Activated CD4-positive, alpha-beta memory T cell treated with anti-CD3 and anti-CD28 coated beads, Interleukin-2, amount 10 ng/mL, durations not matched to agents 7 days and 5 days (primary cell): ENCODE measurements at places on chromosomes 13 and 19.
A peak's percentile ranks its signal among the peaks of the same experiment; 100 is the strongest.

DNA sequence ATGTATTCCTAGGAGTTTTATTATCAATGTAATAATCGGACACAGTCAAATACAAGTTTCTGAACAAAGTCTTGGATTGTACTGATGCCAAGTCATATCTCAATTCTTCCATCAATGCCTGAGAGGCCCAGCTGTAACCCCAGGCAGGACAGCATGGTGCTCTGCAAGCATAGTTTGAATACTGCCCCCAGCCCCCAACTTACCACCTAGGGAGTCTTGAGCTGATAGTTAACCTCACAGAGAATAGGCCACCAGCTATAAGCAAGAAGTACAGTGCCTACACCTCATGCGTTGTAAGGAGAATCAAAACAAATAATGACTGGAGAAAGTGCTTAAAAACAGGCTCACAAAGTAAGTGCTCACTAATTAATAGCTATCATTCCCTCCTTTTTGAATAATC lies 2.7 kb downstream of the PROSER1 start:
- DNase-seq, result no peak

DNA sequence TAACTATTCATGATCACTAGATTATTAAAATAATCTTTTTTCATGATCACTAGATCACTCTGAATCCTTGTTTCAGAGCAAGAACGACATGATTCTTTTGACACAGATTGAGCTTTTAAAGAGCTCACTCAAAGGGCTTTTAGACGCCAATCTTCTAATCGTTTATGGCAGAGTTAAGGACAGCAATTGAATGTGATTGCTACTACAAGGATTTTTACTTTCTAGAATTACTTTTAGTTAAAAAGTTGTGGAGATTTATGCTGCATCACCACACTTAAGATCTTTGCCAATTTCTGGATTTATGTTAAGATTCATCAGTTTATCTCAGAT lies 1.3 kb downstream of the EXOSC8 start:
- no peak for DNase-seq

- peak; percentile 88 for DNase-seq
These were observed at the start of gene TRIP10 for GRCh38 chr19:6739390-6739882. TRIP10 (plus strand) TSS chr19:6739680; CDS start chr19:6739762, 82 bp downstream.

DNA sequence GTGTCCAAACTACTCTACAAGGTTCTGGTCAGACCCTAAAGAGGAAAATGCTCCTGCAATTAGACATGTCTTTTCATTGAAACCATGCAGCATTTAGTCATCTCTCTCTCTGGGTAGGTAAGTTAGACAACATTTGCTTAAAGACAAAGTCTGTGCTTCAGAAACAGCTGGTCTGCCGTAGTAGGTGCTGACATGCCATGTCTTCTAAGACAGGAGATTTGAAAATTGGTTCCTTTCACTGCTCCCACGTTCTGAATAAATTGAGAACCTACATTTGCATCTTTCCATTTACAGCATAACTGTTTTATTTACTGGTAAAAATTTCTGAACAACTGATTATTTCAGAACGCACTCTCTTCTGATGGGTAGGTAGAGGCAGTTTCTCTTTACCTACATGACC lies 494.0 kb downstream of the EFNB2 start:
- DNase-seq, result no peak

- DNase-seq, result no peak
These were observed 75.4 kb downstream of the PEG3 start for GRCh38 chr19:56765137-56765536.

- DNase-seq, result no peak
These were observed 1.4 kb downstream of the MATK start for GRCh38 chr19:3784607-3785450.

DNA sequence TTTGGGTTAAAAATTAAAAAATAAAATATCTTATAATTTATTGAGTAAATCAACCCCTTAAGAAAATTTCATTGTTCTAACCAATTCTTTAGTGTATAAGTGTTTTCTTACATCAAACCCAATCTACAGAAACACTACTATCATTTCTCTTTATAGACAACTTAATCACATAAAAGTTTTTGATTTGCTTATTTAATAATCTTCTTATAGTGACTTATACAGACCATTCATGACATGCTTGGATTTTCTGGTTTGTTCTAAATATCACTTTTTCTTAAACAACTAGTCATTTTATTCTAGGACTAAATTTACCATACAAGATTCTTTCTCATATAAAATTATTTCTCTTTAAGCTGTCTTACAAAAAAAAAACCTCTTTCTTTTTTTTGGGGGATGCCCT lies 27.3 kb upstream of the ZSCAN5A start:
- no peak for DNase-seq

DNA sequence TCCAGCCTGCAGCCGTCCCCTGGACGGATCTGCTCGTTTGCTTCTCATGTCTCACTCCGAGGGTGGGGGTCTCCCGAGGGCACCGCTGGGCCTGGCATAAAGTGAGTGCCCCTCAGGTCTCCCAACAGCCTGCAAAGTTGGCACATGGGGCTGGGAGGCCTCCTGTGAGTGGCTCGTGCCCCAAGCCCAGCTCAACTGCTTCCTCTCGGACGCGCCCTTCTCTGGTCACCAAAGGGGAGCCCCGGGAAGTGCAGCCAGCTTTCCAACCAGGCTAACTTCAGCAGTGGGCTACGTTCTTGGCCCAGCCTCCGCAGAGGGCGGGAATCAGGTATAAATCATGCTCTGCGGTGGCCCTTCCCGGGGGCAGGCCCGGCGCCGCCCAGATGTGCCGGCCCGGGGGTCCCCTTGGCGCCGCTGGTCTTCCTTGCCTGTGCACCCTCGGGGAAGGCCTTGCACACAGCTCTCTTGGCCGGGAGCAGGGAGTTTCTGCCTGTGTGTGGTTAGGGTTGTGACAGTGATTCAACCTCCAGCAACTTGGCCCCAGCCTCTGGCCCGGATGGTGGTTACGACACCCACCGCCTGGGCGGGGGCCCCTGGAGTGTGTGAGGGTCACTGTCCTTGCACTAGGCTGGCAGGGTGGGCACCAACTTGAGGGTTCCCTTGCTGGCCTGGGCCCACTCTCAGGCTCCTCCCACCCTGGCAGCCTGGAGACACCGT lies 20.7 kb downstream of the CEBPG start:
- no peak for DNase-seq
